Right ventricle myocardium inferior (tissue), 1 donor: ENCODE measurements at places on chromosomes 5 and 9. TPM values are rescaled to one million over a fixed set of nuclear protein-coding genes. Genes with fewer than 3 reads are reported as not detected.

DNA sequence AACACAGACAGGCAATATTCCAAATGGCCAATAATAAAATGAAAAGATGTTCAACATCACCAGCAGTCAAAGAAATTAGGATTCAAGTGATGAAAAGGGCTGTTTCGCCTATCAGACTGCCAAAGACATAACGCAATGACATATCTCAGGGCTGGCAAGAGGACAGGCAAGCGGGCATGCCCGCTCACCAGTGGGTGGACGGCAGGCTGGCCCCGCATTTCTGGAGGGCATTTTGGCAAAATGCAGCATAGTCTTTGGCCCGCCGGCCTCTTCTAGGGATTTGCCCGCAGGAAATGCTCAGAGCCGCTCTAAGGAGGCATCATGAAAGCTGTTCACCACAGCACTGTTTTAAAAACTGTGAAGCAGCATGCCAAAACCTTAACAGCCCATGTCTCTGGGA, 1.4 kb upstream of the PPP1R26 start:
- DNase-seq: no peak

DNA sequence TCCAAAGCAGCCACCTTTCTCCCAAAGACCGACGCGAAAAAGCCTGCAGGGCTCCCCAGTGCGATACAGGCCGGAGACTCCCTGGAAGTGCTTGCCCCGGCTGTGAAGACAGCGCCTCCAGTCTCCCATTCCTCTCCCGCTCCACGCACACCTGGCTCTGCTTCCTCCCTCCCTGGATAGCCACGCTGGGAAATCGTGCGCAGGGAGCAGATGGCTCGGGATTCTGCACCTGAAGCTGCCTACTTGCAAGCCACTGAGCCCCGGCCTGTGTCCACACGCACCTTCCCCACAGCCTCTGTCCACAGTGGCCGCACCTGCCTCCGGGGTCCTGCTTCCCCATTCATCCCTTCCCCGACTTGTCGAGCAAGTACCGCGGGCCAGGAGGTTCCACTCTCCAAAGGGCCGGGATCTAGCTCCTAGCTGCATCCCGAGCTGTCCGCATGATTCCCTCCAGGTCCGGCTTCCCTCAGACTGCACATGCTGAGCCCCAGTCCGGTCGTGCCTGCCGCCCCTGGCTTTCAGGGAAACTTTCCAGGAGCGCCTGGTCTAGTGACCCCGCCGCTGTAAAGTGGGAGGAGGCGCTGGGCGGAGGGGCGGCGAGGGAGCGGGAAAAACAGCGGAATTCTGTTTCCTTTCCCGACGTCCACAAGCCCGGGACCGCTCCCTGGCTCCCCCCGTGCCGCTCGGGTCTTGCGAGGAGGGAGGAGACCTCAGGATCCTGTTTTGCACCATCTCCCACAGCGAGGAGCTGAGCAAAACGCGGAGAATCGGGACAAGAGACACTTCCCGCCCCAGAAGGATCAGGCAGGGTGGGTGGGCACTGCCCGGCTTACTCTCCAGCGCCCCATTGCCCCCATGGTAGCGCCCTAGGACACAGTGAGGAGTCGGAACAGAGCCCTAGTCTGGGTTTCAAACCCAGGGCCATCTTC, 2.0 kb downstream of the SEMA6A start:
- DNase-seq: peak; percentile 65

GRCh38 chr5:139100825-139101224, 97.3 kb downstream of the SIL1 start:
- no peak for DNase-seq

DNA sequence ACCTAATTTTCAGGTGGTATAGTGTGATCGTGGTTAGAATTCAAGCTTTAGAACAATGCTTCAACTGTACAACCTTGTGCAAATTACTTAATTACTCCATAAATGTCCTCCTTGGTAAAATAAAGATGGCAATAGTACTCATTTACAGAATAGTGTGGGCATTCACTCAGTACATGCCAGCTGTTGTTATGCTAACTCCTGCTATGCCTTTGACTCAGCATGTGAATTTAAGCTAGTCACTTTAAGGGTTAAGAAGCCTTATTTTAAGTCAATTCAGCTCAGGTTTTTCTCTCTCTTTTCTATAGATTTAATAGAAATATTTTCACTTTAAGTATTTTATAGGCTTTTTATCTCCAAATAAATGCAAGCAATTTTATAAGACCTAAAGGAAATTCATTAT, 335.6 kb upstream of the ITGA1 start:
- no peak for DNase-seq

- DNase-seq: no peak
Measured at GRCh38 chr5:68251804-68252522, 36.4 kb downstream of the PIK3R1 start.

The ARID3C gene
- not detected for total RNA-seq

The TSSK1B gene
- not detected for total RNA-seq
